ENCODE measurements at places on chromosomes 5 and 9. TPM values are rescaled to one million over a fixed set of nuclear protein-coding genes. Genes with fewer than 3 reads are reported as not detected.

Gene EPB41L4B
- 1.5 TPM for total RNA-seq

Gene EIF4E1B
- total RNA-seq = not detected

Gene C5orf34
- 4.1 TPM for total RNA-seq

Gene HAPLN1
- not detected for total RNA-seq

Gene SH3RF2
- total RNA-seq = 1.2 TPM

Gene CTXN3
- total RNA-seq = not detected

Gene GPX8
- 84.7 TPM for total RNA-seq

Gene PRRT1B
- not detected for total RNA-seq

Gene KIF24
- 0.51 TPM for total RNA-seq

Gene ERCC8
- total RNA-seq = 14.4 TPM

Gene MAST4
- 10.5 TPM for total RNA-seq
